ENCODE measurements at places on chromosomes 5 and 9.
A peak's percentile ranks its signal among the peaks of the same experiment; 100 is the strongest.

GRCh38 chr9:21688108-21689102 lies 114.0 kb upstream of the MTAP start:
- no peak for DNase-seq

- DNase-seq: no peak
Observed at GRCh38 chr9:116623715-116624114, 63.4 kb upstream of the TRIM32 start.

DNA sequence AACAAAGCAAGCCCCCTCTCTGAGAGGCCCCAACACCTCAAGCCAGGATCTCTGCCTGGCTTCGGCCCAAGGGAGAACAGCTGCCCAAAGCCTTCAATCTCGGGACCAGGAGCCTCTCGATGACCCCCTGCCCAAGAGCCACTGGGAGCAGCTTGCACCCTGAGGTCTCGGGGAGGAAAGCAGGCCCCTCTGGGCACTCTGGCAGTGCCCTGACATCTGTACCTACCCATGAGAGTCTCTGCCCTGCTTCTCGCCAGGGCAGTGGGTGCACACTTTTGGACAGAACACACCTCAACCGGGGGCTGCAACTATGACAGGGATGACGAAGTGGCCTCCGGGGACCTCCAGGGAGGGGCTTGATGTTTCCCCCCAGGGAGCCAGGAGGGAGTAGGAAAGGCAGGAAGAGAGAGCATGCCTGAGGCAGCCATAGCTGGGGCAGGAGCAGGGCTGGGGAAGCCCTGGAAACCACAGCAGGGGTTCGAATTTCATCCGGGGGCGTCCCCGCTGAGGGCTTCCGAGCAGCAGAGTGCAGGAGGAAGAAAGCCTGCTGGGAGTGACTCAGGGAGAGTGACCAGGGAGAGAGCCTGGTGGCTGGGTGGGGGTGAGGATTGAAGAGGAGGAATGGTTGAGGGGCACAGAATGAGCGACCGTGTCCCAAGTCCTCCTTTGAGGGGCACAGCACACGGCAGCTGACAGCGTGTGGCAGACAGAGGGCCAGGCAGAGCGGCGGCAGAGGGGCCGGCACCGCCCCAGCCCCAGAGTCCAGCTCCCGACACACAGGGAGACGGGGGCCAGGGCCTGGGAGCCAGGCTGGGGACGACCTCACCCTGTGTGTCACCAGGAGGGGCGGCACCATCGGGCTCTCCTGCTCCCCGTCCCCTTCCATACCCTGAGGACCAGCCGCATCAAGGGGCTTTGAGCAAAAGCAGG lies 1.8 kb downstream of the LPCAT1 start:
- peak; percentile 19 for DNase-seq

DNA sequence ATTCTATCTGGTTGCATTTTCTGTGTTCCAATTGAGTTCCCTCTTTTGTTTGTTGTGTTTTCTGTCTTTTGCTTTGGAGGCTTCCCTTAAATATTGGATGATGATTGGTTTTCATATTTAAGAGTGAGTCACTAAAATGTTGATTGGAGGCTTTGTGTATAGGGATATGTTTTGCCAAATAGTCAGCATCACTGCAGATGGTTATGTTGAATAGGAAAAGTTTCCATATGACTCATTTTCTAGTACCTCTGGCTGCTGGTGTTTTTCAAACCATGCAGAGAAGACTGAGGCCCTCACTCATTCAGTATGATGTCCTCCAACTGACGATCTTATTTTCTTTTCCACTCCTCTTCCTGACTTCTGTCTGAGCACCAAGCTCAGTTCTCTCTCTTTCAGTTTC lies 1290.0 kb downstream of the EFNA5 start:
- no peak for DNase-seq

DNA sequence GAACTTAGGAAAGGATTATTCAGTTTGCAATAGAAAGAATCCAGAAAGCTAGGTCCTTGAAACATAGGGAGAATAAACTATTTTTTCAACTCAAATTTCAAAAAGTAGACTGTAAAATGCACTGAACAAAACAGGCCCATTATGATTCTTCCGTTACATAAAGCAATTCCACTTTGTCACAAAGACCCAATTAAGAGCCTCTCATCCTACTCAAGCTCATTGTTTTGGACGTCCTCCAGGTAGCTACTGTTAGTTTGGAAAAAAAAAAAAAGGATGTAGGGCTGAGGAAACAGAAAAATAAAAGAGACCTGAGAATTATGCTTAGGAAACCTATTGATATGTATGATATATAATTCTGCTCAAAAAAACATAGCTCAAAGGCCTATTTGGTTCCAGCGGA lies 74.0 kb downstream of the DIRAS2 start:
- no peak for DNase-seq

GRCh38 chr5:133897431-133897830 lies 71.0 kb downstream of the C5orf15 start:
- DNase-seq: no peak

- no peak for DNase-seq
Observed at GRCh38 chr5:72845889-72846288, 29.4 kb downstream of the TNPO1 start.

GRCh38 chr9:137236238-137236935 lies 4.7 kb upstream of the TUBB4B start:
- DNase-seq: peak; percentile 87

DNA sequence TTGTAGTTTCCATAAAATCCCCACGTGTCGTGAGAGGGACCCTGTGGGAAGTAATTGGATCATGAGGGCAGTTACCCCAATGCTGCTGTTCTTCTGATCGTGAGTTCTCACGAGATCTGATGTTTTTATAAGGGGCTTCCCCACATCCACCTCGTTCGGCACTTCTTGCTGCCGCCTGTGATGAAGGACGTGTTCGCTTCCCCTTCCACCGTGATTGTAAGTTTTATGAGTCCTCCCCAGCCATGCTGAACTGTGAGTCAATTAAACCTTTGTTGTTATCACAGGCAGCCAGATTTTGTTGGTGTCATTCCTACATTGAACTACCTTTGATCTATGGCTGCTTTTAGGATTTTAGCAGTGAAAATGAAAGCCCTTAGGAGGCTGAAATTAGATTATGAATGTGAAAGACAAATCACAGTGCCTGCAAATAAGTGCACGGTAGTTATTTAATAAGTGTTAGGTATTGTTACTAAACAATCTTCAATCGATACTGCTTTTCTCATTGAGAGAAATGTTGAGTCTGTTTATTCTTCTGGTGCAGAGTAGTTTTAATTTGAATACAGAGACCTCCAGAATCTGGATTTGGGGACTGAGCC lies 68.0 kb upstream of the C6 start:
- peak; percentile 5 for DNase-seq

DNA sequence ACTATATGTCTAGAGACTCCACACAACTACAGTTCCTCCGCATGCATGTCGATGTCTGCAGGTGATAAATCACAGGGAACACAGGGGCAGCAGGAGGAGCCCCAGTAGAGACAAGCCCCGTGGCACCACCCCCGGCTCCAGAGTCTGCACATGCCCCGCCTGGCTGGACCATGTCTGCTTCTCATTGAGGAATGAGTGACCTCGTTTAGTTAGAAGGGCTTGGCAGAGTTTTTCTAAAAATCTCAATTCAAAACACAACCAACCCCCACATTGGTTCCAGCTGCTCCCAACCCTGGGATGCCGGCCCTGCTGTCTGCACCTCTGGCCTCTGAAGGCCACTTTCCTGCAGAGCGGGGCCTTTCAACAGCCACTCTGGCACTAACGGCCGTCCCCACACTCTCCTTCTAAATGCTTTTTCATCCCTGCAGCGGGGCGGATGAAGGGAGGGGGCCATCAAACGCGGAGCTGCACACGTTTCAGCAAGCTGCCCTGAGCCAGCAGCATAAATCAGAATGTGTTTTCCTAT lies 106.3 kb downstream of the ROR2 start:
- DNase-seq: no peak

GRCh38 chr9:108834959-108835665 lies 20.7 kb downstream of the ACTL7B start:
- no peak for DNase-seq

DNA sequence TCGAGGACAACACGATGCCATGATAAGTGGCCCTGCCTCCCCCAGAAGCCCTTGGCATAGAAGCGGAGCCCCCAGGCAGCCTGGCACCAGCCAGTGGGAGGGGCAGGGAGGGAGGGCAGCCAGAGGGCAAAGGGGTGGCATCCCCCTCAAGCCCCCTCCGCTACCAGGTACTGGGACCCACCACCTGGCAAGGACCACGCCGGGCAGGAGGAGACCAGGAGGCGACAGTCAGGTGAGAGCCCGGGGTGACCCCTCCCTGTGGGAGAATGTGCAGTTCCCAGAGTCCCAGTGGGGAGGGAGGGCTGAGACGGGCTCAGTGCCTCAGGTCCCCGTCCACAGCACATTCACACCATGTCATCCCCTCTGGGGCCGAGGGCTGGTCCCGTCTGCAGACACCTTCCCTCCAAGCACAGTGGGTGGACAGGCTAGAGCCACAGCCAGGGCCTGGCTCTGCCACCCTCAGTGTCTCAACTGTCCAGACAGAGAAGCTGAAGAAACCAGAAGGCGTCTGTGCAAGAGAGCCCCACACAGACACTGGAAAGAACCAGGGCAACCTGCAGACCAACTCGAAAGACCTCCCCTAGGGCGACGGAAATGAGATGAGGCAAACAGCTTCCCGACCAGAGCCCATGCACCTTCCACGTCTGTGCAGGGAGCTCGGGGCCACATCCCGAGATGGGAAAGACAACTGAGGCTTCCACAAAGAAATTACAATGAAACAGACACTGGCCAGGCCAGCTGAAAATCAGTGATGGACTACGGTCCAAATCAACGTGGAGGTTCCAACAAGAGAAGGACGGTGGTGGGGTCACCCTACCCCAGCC lies 11.1 kb downstream of the BRD3 start:
- DNase-seq: no peak

DNA sequence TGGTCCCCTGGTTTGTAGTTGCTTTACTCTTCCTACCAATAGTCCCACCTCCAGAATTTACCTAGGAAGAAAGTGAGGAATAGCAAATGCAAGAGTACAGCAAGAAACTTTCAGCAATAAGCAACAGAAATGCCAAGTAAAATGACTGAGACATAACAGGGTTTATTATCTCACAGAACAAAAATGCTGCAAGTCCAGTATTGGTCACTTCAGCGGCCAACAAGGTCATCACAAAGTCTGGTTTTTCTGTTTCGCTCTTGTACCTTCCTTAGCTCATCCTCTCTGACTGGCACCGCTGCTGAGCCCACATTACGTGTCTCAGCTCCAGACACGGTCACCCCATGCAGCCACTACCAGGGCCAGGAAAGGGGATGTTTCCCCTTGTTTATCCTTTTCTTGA lies 82.7 kb downstream of the RFK start:
- DNase-seq: no peak

GRCh38 chr5:135879591-135879990 lies 16.1 kb downstream of the IL9 start:
- DNase-seq: no peak

- DNase-seq: peak; percentile 86
Observed at GRCh38 chr9:98315551-98316060, 60.2 kb upstream of the TBC1D2 start.

DNA sequence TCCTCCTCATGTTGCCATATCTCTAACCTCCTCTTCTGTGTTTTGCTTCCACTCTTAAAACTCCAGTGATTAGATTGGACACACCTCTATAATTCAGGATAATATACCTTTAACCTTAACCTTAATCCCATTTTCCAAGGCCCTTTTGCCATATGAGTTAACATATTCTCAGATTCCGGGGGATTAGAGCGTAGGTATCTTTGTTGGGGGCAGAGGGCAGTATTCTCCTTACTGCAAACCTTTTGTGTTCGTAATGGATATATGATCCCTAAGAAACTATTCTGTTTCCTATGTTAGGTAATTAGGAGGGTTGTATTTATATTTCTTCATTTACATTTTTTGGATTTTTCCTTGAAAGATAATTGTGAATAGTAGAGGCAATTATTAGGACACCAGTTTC lies 99.5 kb downstream of the VPS13A start:
- no peak for DNase-seq

DNA sequence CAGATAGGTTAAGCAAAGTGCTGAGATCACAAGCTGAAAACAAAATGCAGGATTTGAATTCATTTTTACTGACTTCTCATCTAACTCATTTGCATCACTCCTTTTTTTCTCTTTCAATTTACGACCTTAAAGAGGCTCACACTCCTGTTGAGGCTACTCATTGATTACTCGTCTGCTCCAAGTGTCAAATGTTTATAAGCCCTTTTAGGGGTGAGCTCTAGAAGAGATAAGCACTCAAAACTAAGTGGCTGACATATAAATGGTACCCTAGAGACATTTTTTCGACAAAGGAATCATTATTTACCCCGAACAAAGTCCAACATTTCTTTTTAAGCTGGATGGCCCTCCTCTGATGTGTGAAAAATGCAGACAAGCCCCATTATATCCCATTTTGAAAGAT lies 483.1 kb downstream of the MAT2B start:
- no peak for DNase-seq

DNA sequence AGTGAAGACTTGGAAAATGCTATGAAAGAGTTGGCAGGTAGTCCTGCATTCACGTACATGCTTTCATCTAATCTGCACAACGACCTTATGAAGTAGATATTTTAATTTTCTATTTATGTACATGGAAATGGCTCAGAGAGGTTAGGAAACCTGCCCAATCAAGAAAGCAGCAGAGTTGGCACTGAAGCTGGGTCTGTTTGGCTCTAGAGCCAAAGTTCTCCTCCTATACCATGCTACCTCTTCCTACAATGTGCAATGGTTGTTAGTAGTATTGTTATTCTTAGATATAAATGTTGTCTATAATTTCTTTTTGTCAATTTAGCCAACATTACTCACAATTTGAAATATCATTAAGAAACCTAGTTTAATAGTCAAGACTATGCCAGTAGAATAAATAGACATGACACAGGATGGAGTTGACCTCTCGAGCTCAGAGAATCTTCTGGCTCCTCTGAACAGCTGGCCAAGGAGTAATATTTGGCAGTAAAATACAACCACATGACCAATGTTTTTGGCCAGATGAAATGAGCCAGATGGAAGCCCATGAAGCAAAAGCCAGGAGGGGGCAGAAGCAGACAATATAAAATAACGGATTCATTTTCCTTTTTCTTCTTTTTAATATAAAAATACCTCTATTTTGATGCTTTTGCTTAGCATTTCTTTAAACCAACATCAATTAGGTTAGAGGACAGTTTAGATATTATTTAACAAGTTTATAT lies 542.3 kb downstream of the PDE4D start:
- no peak for DNase-seq

- no peak for DNase-seq
Observed at GRCh38 chr9:38334234-38334633, 58.3 kb upstream of the ALDH1B1 start.

DNA sequence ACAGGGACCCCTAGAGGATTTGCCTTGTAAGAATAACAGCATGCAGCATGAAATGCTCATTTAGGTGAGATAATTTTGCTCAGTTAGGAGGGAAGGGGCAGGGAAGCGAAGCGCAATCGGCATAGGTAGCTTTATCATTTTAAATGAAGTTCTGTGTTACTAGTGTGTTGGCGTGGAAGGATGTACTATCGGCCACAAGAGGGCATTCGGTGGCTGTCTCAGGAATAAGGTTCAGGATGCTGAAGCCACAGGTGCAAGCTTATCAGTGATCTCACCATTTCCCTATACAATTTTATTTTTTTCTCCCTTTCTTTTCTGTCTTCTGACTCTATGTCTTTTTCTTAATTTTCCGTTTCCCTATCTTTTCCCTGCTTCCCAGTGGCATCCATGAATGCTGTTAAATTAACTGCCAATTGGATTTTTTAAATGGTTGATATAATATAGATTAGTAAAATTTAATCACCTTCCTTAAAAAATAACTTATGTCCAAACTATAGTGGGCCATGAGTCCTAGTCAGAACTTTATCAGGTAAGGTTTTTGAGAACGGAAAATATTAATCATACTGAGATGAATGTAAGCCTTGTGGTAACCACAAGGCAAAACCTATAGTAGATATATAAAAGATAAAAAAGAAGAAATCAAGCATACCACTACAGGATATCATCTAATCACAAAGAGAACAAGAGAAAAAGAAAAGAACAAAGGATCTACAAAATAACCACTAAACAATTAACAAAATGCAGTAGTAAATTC lies 1.2 kb upstream of the INSL6 start:
- DNase-seq: peak; percentile 51

Measured in SK-N-DZ (cell line).